ENCODE measurements at places on chromosomes 3 and 15.
A peak's percentile ranks its signal among the peaks of the same experiment; 100 is the strongest.

- DNase-seq, result no peak
These were observed 233.4 kb downstream of the CHST2 start for GRCh38 chr3:143352850-143353550.

DNA sequence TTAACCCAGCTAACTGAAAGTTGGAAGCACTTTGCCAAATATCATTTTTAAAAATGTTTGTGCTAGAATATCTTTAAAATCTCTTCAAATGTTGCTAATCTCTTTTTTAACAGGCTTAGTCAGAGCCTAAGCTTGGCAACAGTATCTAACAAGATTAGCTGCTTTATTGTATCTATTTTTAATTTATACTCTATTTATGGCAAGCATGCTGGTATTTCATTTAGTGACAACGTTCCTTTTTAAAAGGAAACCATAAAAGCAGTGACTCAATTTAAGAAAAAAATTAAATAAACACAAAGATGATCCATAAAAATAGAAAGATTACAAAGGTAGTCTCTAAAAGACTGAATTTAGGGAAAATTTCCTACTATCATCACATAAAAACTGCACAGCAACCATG is 40.5 kb downstream of the SLC12A6 start:
- no peak for DNase-seq

GRCh38 chr15:67177752-67178151 is 76.7 kb downstream of the AAGAB start:
- DNase-seq, result no peak

GRCh38 chr3:114846779-114847178 is 300.3 kb downstream of the ZBTB20 start:
- no peak for DNase-seq

DNA sequence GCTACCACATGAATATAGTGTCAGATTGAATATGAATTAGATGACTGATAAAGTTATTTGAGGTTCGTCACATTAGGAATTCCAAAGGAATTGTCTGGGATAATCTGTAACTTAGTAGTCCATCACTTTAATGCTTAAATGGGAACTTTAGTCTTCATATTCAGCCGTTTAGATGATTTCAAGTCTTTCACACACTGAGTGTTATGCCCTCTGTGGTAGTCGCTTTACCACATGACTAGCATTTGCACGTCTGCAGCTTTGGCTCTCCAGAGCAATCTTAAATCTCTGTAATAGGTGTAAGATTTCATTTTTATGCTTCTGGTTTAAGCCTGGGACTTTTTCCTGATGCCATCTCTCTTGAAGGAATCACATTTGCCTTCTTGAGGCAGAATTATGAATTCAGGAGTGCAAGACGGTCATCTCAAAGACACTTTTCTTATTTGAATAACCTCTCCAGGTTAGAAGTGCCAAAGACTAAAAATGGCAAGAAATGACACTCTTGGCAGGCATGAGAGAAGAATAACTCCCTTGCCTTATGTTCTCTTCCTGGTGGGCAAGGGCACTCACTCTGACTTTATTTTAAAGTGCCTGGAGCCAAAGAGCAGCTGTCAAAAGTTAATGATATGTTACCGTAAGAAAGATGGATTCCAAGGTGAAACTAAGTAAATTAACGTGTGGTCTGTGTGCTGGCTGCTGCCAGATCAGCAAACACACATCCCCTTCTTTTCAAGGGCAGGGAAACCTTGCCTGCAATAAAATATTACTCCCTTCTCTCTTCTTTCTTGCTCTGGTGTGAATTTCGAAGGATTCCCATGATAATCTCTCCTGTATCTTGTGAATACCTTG is 153.3 kb downstream of the B3GALNT1 start:
- DNase-seq, result peak; percentile 38

GRCh38 chr15:83695901-83696425 is 42.0 kb downstream of the ADAMTSL3 start:
- DNase-seq, result no peak

GRCh38 chr3:127751782-127752181 is 70.5 kb downstream of the MGLL start:
- no peak for DNase-seq

DNA sequence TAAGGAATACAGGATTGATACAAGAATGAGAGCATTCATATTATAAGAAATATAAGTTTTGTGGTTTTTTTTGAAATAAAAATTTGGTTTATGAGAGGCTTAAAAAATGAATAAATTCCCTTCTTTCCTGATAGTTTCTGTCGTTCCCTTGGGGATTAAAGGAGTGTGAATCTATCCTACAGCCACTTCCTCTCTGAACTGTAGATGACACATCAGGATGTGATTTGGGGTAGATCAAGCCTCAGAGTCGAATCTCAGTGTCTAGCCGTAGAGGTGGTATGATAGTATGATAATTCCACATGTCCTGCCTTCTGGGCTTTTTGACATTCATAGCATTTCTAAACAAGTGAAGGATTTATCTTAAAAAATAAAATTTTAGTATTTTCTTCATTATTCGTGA is 343.1 kb downstream of the LPP start:
- no peak for DNase-seq

- no peak for DNase-seq
These were observed 97.8 kb upstream of the HERC1 start for GRCh38 chr15:63931556-63931955.
